ENCODE measurements at places on chromosomes 11 and 22. TPM values are rescaled to one million over a fixed set of nuclear protein-coding genes. Genes with fewer than 3 reads are reported as not detected.

The CELSR1 gene
- 94.1 TPM for total RNA-seq

DNA sequence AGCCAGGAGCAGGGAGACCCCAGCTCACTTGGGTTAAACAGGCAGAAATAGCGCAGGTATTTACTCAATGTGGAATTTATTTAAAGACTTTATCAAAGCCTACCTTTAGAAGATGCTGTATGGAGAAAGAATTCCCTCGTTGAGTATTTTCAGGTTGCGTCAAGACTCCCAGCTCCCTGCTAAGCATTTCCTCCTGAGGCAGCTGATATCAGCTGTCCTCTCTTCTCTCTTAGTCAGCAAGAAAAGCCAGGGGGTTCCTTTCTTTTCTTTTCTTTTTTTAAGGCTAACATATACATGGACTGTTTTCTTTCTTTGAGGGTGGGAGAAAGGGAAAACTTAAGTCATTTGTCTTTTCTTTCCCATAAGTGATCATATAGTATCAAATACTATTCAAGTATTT lies 125.8 kb upstream of the POU2AF2 start:
- DNase-seq = no peak

- no peak for DNase-seq
Observed at GRCh38 chr11:47378010-47378835, at the start of gene SPI1. Gene SPI1, minus strand, starts transcription at chr11:47378547. Its CDS starts 194 bp downstream, at chr11:47378353.

DNA sequence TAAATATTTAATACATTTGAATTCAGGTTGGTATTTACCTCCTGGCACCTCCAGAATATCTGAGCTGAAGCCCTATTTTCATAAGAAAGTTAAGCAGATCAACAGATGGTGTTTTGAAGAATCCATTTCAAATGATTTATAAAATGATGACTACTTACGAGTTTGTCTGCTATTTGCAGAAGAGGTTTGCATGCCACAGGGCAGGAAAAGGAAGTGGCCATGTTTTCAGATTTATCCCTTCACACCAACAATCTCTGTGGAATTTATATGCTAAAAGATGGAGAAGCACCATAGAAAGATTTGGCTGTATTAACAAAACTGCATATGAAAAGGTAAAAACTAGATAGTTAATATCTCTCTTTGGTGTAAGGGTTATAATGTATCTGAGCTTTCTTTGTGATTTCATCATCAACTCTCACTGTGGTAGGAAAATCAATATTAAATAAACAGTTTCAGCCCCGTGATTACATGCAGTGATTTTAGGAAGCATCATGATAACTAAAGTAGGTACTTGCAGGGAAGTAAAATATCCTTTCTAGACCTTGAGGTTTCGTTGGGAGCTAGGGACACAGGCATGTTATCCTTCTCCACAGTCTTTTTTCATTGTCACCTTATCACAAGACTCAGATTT lies 2.6 kb downstream of the BMAL1 start:
- no peak for DNase-seq

GRCh38 chr11:2109541-2110019 lies 29.6 kb downstream of the IGF2 start:
- no peak for DNase-seq

The TTC36 gene
- not detected for total RNA-seq

The HEPACAM gene
- total RNA-seq = not detected

GRCh38 chr11:67413266-67413849 lies 2.1 kb upstream of the CARNS1 start:
- no peak for DNase-seq

The OR52A1 gene
- not detected for total RNA-seq

The LGR4 gene
- total RNA-seq = 58.4 TPM

All from Caki2 (cell line).